ENCODE measurements at places on chromosomes 13 and 19.
A peak's percentile ranks its signal among the peaks of the same experiment; 100 is the strongest.

- no peak for DNase-seq
Measured at GRCh38 chr13:99320693-99321481, 13.7 kb upstream of the GPR183 start.

DNA sequence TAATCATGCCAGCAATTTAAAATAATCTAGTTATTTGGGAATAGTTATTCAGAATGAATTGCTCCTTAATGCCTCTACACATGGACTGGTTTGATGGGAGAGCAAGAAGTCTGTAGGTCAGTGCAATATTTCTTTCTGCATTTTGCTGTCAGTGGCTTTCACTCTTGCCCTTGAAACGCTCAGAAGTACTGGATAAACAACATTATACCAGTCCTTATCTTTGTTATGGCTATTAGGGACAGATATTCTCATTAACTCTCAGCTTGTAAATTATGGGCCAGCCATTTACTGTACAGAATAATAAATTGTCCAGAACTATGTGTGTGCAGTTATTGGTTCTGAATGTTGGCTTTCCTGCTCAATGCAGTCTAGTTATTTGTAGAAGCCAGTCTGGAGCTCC, 224.4 kb downstream of the OXGR1 start:
- no peak for DNase-seq

GRCh38 chr13:99008577-99008976, 30.7 kb upstream of the DOCK9 start:
- DNase-seq, result no peak

DNA sequence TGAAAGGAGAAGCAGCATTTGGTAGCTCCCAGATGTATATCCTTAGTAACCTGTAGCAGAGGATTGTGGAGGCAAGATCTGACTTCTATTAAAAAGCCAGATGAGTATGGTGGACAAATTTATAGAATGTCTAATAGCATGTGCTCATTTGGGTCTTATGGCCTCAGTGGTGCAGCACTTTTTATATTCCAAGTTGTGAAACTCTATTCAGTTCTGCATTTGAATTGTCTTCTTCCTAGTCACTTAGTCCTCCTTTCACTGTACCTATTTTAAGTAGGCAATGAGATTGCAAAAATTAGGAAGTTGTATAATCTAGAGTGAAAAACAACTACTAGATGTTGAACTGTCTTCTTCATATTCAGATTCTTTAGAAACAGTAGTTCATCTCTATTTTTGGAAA, 412.5 kb upstream of the PCDH9 start:
- DNase-seq, result no peak

DNA sequence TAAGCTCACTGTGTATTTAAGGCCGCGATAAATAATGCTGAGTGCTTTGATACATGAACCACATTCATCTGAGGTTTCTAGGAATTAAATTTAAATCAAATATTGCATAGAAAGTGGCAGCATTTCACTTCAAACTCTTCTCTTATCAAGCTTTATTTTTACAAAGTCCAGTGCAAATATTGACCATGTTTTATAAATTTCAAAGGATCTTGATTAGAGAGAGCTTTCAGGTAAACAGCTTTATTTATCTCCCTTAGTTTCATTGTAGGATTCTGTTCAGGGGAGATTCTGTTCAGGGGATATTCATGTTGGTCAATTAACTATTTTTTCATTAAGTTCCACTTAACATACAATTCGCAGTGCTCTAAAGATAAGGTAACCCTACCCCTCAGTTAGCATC, 249.7 kb upstream of the IRS2 start:
- DNase-seq, result no peak

- no peak for DNase-seq
Measured at GRCh38 chr19:1183543-1184172, 9.6 kb upstream of the SBNO2 start.

GRCh38 chr13:82833923-82834322, 1048.4 kb downstream of the SLITRK1 start:
- no peak for DNase-seq

GRCh38 chr13:29964181-29964845, 113.9 kb upstream of the UBL3 start:
- DNase-seq, result no peak

DNA sequence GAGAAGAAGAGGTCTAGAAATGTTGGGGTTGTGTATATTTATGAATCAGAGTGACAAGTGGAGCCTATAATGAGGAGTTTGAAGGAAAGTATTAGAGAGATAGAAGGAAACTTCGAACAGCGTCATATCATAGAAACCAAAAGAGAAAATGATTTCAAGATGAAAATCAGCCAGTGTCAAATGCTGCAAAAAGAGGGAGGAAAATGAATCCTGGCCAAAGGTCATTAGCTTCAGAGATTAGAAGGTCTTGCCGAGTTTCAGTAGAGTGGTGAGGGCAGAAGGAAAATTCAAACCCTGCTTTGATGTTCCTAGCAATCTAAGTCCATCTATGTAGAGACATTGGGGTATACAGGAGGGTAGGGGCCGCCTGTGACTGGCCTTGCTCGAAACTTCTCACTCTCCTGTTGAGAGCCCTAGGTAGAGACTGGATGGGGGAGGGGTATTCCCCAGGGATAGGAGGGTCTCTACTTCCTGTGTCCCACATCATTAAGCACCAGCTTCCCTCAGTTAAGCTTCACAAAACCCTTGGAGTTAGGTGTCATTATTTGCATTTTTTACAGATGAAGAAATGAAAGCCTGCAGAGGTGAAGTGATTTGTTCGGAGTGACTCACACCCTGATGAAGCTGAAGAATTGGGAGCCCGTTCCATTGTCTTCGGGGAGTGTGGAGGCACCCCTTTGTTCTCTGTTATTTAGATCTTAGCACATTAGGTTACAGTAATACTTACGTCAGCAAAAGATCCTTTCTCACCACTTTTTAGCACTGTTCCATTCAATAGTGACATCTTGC, 62.8 kb downstream of the FGF9 start:
- DNase-seq, result no peak

- no peak for DNase-seq
Measured at GRCh38 chr13:75402787-75403186, 79.2 kb downstream of the TBC1D4 start.

GRCh38 chr13:97028441-97029299, 34.4 kb upstream of the OXGR1 start:
- no peak for DNase-seq

DNA sequence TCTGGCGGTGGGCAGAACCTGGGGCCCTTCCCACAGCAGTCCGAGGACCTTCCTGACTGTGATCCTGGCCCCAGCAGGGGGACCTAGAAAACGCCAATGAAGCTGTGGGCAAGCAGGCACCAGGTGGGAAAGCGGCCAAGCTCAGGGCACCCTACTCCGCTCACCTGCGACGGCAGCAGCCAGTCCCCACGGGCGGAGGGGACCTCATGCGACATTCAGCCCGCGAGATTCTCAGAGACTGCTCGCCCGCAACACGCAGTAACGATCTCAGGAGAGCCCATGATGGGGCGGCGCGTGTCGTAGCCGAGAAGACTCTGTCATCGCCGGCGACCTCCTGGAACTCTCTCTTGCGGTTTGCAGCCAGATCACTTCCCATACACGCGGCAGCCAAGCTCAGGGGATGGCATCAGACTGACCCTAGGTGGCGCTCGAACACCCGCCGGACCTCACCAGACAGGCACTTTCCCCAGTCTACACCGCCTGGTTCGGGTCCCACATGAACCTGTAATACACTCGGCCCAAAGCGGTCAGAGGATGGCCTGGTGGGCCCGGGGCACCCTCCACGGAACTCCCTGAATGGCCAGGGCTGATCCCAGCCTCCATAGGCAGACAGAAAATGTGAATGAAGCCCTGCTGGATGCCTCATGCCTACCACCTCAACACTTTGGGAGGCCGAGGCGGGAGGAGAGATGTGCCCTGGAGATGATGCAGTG, 26.5 kb downstream of the MAN2B1 start:
- peak; percentile 82 for DNase-seq

- DNase-seq, result peak; percentile 19
Measured at GRCh38 chr13:80340651-80341100, 250 bp downstream of the SPRY2 start.

- DNase-seq, result no peak
Measured at GRCh38 chr19:4385291-4386040, 14.9 kb downstream of the SH3GL1 start.

DNA sequence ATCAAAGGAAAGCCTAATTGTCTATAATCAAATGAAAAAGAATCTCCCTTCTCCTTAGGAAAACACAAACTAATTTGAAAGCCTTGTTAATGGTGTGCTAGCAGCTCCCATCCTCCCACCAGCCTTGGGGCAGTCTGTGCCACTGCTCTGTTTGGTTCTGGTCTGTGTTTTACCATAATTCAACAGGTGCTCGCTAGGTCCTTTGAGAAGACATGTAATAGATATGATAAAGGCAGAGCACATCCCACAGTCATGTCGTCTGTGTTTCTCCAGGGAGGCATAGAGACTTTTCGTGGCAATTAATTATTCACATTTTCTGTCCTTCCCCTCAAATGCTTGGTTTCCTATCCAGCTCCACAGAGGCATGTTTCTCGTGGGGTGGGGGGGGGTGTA, 23.8 kb downstream of the FAM124A start:
- DNase-seq, result no peak

- DNase-seq, result no peak
Measured at GRCh38 chr13:99363949-99364348, 56.8 kb upstream of the GPR183 start.

DNA sequence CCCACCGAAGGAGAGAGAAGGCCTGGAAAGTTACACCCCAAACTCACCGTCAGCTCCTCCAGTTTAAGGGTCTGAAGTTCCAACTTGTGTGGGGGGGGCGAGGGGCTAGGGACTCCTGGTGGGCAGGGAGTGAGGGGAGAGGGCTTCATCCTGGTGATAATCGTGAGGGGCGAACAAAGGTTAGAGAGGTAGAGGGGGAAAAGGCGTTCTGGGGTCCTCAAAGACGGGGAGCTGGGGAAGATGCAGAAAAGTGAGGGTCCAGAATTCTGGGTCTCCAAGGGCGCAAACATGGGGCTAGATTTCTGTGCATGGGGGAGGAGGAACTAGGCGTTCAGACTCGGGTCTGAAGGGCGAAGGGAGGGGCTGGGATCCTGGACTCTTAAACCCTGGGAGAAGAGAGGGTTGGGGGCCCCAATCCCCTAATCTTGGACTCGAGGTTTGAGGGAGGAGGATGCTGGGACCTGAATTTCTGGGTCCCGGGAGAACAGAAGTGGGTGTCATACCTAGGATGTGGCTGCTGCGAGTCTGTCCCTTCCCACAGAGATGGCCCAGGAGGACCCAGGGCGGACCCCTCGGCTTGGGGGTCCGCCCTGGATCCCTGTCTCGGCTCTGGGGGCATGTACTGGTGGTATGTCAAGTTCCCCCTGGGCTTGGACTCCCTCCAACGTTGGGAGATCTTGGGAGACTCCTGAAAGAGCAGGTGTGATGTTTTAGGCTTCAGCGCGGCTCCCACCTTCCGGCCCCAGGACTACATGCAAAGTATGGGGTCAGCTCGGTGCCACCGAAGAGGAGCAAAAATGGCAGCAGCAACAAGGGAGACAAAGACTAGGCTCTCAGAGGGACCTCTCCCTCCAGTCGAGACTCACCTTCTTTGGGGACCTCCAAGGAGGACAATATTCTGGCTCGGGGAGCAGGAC, 4.5 kb downstream of the MAMSTR start:
- no peak for DNase-seq

DNA sequence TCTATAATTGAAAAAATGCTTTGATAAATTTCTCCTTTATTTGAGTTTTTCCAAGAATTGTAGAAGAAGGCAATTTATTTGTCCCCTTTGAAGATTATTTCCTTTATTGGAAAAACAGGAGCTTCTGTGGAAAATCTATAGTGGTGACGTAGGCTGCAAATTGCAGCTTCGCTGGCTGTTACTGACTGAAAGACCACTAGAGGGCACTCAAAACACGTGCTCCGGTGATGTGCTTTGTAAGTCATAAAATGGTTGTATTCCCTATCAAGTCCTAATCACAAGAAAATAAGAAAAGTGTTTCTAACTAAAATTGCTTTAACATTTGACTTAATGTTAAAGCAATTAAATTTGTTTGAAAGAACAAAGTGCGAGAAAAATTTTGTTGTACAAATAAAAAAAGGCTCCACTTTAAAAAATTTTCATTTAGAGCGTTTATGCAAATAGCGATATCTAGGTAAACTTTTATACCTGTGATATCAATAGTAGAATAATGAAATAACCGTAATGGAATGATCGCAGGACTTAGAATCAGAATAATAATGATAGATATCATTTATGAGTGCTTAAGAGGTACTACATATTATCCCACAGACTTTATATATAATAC, 638.2 kb upstream of the SPRY2 start:
- peak; percentile 4 for DNase-seq

GRCh38 chr13:58085274-58085673, 453.7 kb downstream of the PCDH17 start:
- DNase-seq, result no peak

GRCh38 chr13:24605923-24606372, 74.3 kb upstream of the ATP12A start:
- DNase-seq, result no peak

DNA sequence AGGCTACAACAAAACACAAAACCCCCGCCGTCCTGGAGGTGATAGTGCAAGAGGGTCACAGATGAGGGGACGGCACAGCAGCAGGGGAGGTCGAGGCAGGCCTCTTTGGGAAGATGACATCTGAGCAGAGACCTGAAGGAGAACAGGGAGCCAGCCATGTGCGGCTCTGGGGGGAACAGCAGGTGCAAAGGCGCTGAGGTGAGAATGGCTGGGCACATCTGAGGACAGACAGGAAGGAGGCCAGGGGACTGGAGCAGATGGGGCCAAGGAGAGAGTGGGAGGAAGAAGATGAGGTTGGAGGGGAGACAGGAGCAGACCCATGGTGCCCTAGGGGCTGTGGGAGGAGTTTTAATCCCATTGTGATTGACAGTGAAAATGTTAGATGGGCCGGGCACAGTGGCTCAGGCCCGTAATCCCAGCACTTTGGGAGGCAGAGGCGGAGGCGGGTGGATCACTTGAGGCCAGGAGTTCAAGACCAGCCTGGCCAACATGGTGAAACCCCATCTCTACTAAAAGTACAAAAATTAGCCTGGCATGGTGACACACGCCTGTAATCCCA, 1.8 kb upstream of the CKM start:
- DNase-seq, result no peak

GRCh38 chr13:74154981-74155380, 20.8 kb upstream of the KLF12 start:
- DNase-seq, result no peak

- no peak for DNase-seq
Measured at GRCh38 chr19:5973867-5974635, 3.9 kb downstream of the RANBP3 start.

DNA sequence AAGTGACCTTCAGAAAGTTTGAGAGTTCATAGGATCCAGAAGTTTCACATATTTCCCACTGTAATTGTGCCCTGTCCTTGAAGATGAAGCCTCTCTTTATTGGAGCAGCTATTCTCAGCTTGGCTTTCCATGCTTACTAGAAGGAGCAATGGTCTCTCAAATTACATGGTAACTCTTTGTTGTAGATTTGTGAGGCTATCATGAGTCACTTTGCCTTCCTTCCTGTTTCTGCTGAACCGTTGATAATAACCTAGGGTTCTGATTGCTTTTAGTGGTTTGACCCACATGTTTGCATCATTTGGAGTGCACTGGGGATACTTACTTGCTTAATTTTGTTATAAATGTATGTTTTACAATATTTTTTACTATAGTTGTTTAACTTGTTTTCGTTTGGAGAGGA, 772.9 kb upstream of the SLITRK6 start:
- DNase-seq, result no peak

GRCh38 chr19:1261798-1262622, 7.1 kb upstream of the CIRBP start:
- no peak for DNase-seq

- DNase-seq, result no peak
Measured at GRCh38 chr13:89066868-89067466, 1395.8 kb downstream of the SLITRK5 start.

- peak; percentile 60 for DNase-seq
Measured at GRCh38 chr19:6773323-6773931, 919 bp downstream of the VAV1 start.

GRCh38 chr19:3350014-3350663, 16.2 kb upstream of the NFIC start:
- no peak for DNase-seq

Data from stimulated activated naive B cell treated with anti-CD40 and anti-IgM and Interleukin-4, amounts not matched to agents 10 μg/mL and 1 μg/mL and 100 μg/mL, for 72 hours (primary cell).